Activated CD4-positive, alpha-beta T cell treated with anti-CD3 and anti-CD28 coated beads for 4 hours (primary cell): ENCODE measurements at places on chromosomes 16 and 17.

- no peak for DNase-seq
Measured at GRCh38 chr17:79627184-79627765, 16.4 kb upstream of the RBFOX3 start.

DNA sequence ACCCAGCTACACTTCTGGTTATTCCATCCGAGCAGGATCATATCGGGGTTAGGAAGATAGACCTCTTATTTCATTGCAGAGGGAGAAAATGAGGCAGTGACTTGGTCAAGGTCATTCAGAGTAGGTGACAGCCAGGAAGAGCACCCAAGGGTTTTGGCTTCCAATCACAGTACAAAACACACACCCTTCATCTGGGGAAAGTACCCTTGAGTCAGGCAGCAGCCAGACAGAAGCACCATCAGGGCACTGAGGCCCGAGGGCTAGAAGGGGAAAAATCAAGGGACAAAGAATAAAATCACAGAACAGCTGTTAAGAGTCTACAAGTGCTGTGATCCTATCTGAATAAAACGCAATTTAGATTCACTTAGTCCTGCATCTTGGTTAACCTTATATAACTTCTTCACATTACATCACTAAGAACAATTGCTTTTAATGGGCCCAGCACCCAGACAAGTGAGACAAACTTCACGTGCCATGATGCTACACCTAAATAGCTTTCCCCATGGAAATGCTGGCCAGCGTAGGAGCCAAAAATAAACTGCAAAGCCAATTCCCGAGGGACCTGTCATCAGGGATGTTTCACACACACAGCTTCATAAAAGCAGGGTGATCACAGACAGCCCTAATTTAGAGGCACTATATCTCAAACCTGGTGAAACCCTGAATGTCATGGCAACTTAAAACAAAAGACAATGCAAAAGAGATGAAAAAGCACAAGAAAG lies 4.9 kb downstream of the UBE2O start:
- DNase-seq, result no peak

GRCh38 chr16:86768999-86769398 lies 190.7 kb downstream of the FOXL1 start:
- DNase-seq, result no peak

DNA sequence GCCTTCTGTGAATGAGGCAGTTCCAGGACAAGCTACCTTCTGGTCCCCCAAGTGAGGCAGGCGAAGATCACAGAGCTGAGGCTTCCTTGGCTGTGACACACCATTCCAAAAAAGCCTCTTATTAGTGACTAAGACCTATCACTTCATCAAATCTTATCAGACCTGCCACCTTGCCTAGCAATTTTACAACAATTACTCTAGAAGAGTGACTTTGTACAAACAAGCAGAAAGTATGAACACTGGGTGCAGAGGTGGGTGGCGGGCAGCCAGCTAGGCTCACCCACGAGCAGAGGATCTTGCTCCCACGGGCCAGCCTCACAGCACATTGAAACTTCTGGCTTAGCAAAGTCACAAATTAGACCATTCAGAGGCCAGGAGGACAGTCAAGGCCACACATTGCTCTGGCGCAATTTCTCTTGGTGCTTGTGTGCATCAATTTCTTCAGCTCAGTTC lies 2.2 kb upstream of the ICAM2 start:
- DNase-seq, result no peak

GRCh38 chr17:3622977-3623594 lies 13.0 kb downstream of the SHPK start:
- no peak for DNase-seq

- DNase-seq, result no peak
Measured at GRCh38 chr16:19882646-19883045, 2.0 kb downstream of the GPRC5B start.
